NCI-H2227 treated with DMSO at 0.1 percent for 48 hours (cell line): ENCODE measurements at places on chromosomes 5 and 9.

- no peak for DNase-seq
These were observed 76.2 kb upstream of the SPIN1 start for GRCh38 chr9:88312045-88312444.

GRCh38 chr5:115469904-115470516 is 74.6 kb downstream of the FEM1C start:
- DNase-seq = no peak

DNA sequence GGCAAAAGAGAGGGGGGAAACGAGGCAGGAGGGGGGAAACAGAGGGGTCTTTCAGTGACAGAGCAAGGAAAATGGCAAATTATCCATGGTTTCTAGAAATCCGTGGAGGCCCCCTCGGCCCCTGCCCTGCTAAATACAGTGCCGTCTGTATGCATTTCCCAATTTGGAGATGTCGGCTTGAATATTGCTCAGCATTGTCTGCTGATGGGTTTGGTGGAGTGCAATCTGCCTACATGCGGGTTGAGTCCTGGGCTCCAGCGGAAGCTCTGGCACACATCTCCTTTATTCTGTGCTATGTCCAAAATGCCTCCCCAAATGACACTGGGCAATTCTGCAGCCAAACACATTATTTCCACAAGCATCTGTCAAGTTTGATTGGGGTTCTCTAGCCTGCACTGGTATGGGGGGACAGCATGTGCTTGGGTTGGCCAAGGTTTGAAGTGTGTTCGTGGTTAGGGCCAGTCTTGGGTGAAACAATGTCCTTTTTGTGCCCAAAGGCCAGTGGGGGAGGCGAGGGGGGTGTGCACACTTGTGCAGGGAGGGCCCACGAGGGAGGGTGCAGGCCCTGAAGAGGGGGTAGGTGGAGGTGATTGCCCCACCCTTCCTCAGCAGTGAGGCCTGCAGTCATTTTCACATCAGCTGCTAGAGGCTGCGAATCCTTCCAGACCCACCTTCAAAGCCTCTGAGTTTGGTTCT is 6.2 kb upstream of the NEUROG1 start:
- DNase-seq = no peak

GRCh38 chr9:92520837-92521236 is 15.0 kb downstream of the ECM2 start:
- no peak for DNase-seq

GRCh38 chr5:102561894-102562760 is 63.3 kb upstream of the SLCO6A1 start:
- DNase-seq = no peak

GRCh38 chr5:10286862-10287227 is 20.9 kb downstream of the CMBL start:
- no peak for DNase-seq

- DNase-seq = no peak
These were observed 10.5 kb downstream of the LNPEP start for GRCh38 chr5:96946381-96946780.
